Mesendoderm (in vitro differentiated cells): ENCODE measurements at places on chromosomes 16 and 17.

DNA sequence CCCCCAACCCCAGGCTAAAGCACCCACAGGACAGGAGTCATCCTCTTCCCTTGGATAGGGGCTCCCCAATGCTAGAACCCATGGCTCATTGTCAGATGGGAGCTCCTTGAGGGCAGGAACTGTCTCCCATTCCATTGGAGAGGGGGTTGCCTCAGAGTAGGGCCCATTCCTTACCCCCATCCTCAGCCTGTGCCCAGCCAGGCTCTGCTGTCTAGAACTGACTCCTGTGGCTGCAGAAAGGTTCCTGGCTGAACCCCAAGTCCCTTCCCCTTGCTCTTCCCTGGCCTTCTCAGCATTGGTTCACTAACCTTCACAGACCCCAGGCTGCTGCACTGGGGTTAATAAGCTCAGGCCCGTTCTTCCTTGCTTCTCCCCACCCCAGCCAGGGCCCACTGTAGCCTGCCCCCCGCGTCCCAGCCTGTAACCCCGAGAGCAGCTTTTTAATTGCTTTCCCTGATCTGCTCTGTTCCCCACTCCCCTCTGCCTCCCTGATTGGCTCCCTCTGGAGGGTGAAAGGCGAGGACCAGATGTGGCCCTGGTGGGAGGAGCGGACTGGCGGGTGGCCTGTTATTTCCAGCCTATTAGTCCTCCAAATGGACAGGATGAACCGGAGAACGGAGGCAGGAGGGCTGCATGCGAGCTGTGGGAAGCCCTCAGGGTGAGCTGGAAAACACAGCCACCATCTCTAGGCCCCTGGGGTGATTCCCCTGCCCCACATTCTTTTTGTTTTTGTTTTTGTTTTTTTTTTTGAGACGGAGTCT, 6.0 kb upstream of the GFAP start:
- H3K27ac ChIP-seq, result no peak overlapping the region
- H3K4me3 ChIP-seq, result no peak overlapping the region
- peaks cover 6% of the 10 kb centered on the region for H3K36me3 ChIP-seq
- H3K27me3 ChIP-seq, result no peaks in the 10 kb centered on the region
- peak; percentile 58 for DNase-seq
- no peaks in the 10 kb centered on the region for H3K4me1 ChIP-seq

DNA sequence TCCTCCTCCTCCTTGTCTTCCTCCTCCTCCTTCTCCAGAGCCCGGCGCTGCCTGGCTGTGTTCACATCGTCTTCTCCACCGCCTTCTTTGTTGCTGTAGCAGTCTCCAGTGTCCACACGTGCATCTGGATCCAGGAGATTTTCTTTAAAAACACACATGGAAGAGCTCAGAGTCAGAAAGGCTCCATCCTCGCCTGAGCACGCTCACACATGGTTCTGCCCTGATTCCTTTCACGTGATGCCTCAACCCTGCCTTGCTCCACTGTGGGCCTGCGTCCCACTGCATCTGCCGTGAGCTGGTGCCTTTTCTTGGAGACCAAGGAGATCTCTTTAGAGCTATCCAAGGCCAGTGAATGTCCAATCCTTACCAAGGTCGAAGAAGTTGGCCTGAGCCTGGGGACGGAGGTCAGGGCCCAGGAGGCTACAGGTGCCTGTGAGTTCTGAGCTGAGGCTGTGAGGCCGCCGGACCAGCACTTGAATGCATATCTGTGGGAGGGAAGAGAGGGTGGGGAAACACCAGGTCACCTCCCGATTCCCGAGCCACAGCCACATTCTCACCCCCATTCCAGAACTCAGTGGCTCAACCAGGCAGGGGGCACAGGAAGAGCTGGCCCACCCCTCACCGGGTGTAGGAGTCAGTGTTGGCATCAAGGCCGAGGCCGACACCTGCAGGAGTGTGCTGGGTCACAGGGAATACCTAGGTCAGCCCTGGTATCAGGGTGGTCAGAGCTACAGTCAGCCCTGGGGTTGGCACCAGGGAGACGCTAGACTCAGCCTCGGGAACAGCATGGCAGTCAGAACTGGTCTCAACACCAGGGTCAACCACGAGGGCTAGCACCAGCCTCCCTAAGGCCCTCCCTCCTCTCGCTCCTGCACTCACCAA, 37.6 kb downstream of the HASPIN start:
- no peak overlapping the region for H3K27ac ChIP-seq
- no peaks in the 10 kb centered on the region for H3K27me3 ChIP-seq
- H3K4me3 ChIP-seq, result no peak overlapping the region
- no peak for DNase-seq
- no peaks in the 10 kb centered on the region for H3K4me1 ChIP-seq

DNA sequence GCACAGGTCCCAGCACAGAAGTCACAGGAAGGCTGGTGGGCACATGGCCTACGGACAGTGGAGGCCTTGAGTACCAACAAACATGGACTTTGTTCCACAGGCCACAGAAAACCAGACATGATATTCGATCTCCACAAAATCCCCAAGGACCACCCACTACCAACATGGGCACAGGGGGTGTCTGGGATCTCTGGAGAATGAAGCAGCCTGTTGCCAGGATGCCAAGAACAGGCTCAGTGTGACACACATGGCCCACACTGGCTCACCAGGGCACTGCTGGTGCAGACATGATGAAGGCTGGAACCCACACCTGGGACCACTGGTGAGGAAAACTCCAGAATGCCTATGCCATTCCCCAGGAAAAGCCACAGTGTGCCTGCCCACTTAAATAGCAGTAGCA, 120.2 kb downstream of the C16orf78 start:
- DNase-seq, result no peak
- H3K4me3 ChIP-seq, result no peak overlapping the region
- no peak overlapping the region for H3K27ac ChIP-seq
- no peaks in the 10 kb centered on the region for H3K4me1 ChIP-seq
- no peaks in the 10 kb centered on the region for H3K27me3 ChIP-seq

DNA sequence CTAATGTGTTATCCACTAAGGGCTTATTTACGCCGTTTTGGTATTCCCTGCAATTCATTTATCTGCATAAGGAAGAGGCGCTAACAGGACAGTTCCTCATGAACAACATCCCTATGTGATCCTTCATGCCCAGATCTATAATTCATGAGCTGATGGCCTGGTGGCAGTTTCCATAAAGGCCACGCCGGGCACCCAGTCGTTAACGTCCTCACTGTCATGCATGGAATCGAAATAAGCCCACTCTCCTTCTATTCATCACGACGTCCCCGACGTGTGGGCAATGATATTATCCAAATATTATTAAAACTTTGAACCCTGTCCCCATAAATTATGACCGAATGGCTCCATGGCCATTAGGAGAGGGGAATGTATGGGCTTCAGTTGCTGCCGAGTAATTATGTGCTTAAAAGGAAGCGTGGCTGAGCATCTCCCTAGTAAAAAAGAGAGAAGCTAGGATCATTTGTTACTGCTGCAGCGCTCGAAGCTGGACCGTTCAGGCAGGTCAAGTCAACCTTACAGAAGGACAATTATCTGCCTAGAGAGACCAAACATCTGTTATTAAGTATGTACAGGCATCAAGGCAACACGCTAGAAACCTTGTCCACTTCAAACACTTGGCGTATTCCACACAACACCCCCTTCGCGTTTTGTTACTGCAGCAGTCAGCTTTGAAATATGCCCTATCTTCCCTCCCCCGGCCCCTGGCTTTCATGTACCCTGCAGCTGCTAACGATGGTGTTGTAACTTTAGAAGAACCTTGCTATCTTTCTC, 94.0 kb upstream of the SALL1 start:
- no peaks in the 10 kb centered on the region for H3K36me3 ChIP-seq
- H3K4me1 ChIP-seq, result peaks cover 3% of the 10 kb centered on the region
- DNase-seq, result no peak

GRCh38 chr16:48918520-48919258, 308.7 kb upstream of the N4BP1 start:
- no peak overlapping the region for H3K27ac ChIP-seq
- no peaks in the 10 kb centered on the region for H3K4me1 ChIP-seq
- DNase-seq, result peak; percentile 65
- no peaks in the 10 kb centered on the region for H3K36me3 ChIP-seq
- no peaks in the 10 kb centered on the region for H3K27me3 ChIP-seq
- no peak overlapping the region for H3K4me3 ChIP-seq

- DNase-seq, result no peak
- no peak overlapping the region for H3K27ac ChIP-seq
- H3K36me3 ChIP-seq, result no peaks in the 10 kb centered on the region
- H3K27me3 ChIP-seq, result no peaks in the 10 kb centered on the region
- H3K4me1 ChIP-seq, result no peaks in the 10 kb centered on the region
- no peak overlapping the region for H3K4me3 ChIP-seq
These were observed 3.5 kb downstream of the KCNJ16 start for GRCh38 chr17:70078549-70078948.

DNA sequence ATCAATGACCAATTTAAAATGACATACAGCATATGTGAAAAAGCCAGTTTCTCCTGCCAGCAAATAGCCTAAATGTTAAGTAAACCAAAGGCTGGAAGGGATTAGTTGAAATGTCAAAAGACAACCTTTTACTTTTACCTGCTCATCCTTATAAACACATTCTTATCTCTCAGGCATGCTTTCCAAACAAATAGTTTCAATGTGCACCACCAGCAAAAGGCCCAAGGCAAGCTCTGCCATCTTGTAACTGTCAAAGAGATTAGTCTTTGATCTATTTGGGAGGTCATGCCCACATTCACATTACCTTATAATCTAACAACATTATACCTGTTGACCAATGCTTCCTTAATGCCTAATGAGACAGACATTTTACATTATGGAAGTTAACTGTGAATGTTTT, 132.2 kb upstream of the NACA2 start:
- no peak overlapping the region for H3K4me3 ChIP-seq
- DNase-seq, result no peak
- no peak overlapping the region for H3K27ac ChIP-seq
- no peaks in the 10 kb centered on the region for H3K36me3 ChIP-seq
- H3K27me3 ChIP-seq, result no peaks in the 10 kb centered on the region

DNA sequence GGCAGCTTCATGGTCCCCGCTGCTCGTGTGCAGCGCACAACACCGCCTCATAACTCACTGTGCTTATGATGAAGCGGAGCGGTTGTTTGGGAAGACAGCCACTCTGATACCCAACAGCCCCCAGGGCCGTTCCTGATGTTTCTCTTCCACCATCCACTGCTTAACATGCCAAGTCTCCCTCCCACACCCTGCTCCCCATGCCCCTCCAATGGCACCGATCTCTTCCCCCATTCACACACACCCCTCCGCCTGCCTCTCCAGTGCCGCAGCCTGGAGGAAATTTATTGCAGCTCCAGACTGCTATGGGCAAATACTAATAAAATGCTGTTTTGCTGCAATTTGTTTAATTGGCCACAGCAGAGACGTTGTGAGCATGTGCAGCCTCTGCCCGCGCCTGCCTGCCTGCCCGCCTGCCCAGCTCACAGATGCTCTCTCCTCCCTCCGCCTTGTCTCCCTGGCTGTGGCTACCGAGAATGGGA, 80.3 kb upstream of the LHX1 start:
- no peak overlapping the region for H3K4me3 ChIP-seq
- no peaks in the 10 kb centered on the region for H3K36me3 ChIP-seq
- H3K4me1 ChIP-seq, result peaks cover under 1% of the 10 kb centered on the region
- no peak for DNase-seq
- H3K27me3 ChIP-seq, result no peaks in the 10 kb centered on the region

- DNase-seq, result no peak
- no peak overlapping the region for H3K4me3 ChIP-seq
- H3K27me3 ChIP-seq, result peaks cover 8% of the 10 kb centered on the region
- peaks cover 2% of the 10 kb centered on the region for H3K4me1 ChIP-seq
- H3K27ac ChIP-seq, result no peak overlapping the region
- H3K36me3 ChIP-seq, result no peaks in the 10 kb centered on the region
These were observed 758 bp downstream of the ADAMTS18 start for GRCh38 chr16:77434022-77434529.
